Fibroblast of the aortic adventitia (primary cell): ENCODE measurements at places on chromosomes 5 and 9.

GRCh38 chr5:176810687-176811501 is 535 bp downstream of the UNC5A start:
- DNase-seq, result no peak

DNA sequence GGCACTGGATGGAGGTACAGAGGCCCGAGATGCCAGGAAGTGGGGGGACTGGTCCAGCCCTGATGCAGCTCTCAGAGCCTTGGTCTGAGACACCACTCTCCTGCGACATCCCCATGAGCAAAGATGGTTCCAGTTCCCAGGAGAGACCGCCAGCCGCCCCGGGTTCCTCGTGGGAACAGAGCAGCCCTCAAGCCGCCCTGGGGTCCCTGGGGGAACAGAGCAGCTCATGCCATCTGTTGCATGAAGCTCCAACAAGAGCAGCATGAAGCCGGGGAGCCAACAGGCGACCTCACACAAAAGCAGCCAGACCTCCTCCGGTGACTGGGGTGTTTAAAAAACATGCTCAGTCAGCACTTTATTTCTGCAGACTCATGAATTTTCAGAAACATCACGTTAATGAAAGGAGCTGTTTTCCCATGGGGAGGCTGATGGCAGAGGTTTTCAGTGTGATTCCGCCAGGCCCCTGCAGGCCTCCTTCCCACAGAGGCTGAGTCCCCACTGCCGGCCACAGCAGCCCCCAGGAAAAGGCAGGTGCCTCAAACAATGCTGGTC is 6.2 kb downstream of the SLC6A18 start:
- DNase-seq, result no peak

- DNase-seq, result no peak
Measured at GRCh38 chr9:108133680-108134079, 644.1 kb upstream of the KLF4 start.

DNA sequence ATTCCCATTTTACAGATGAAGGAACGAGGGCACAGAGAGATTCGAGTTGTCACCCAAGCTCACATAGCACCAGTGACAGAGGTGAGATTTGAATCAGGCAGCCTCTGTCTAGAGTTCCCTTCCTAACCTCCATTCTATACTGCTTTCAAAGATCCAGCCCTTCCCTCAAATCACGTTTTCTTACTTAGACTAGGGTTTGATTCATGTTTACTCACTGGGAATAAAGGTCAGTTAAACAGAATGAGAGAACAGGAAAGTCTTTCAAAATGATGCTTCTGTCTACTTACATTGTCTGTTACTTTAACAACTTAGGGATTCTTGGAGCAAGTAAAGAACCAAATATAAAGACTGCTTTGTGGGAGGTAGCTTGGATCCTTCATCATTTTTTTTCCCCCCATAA is 40.0 kb downstream of the ZFAND5 start:
- DNase-seq, result no peak

- DNase-seq, result no peak
Measured at GRCh38 chr5:132273631-132274030, 16.1 kb downstream of the PDLIM4 start.

- no peak for DNase-seq
Measured at GRCh38 chr9:36129139-36129538, 7.4 kb upstream of the GLIPR2 start.

DNA sequence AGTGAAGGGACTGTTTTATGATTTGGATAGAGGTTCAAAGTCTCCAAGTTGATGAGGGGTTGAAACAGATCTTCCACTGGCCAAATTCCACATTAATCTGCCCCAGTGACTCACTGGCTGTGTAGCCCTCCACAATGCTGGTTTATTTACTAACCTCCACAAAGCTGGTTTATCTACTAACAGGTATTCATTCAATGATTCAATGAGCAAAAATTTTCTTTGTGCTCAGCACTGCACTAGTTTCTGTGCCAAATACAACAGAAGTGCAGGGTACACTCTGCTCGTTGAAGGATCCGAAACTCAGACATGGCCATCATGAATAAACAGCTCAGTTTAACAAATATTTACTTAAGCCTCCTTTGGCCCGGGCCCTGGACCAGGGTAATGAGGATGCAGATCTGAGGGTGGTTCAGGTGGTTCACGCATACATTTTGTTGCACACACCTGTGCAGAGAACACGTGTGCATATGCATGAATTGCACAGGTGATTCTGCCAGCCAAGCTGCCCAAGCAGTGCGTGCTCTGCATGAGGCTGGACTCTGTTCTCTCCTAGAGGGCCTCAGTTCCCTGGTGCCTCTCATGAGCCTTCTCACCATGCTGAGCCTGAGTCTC is 71.0 kb downstream of the SH3PXD2B start:
- DNase-seq, result peak; percentile 74

DNA sequence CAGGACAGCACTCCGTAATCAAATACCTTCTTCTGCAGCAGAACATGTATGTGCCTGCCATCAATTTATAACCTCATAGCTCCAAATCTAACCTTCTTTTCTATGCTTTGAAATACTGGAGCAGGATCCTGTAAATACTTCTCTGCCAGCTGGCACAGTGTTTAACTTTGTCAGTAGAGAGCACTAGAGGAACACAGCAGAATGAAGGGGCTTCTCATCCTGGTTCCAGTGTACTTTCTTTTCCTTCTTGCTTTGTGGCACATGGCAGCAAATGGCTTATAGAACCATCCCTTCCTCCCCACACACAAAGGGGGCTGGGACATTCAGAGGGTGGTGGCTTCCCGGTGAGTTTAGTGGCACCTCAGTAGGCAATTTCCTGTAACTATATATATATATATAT is 3.8 kb upstream of the FBXW11 start:
- DNase-seq, result peak; percentile 66

- no peak for DNase-seq
Measured at GRCh38 chr9:33082538-33083326, 6.3 kb upstream of the SMU1 start.

DNA sequence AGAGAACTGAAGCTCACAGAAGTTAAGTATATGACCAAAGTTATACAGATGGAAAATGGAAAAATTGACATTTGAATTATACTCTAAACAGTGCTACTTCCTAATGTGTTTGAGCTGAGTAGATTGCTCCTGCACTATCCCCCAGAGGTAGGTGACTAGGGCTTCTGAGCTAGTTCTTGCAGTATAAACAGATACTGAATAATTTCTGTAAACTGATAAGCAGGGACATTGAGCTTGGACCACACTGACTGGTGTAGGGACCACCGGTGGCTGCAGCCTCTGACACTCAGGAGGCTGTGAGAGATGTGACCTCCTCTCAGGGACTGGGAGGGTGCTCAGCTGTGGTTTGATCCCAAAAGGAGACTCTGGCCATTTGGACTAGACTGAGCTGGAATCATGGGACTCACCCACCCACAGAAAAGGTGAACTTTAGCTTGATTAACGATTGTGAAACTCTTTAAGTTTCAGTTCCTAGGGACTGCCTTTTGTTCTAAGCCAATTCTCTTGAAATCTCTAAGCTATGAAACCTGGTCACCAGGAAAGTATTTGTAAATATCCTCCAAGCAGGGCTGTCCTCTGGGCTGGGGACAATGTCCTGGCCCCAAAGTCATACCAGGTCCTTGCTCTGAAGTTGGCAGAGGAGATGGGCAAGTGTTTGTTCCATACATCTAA is 291.5 kb downstream of the SEC61B start:
- DNase-seq, result no peak

DNA sequence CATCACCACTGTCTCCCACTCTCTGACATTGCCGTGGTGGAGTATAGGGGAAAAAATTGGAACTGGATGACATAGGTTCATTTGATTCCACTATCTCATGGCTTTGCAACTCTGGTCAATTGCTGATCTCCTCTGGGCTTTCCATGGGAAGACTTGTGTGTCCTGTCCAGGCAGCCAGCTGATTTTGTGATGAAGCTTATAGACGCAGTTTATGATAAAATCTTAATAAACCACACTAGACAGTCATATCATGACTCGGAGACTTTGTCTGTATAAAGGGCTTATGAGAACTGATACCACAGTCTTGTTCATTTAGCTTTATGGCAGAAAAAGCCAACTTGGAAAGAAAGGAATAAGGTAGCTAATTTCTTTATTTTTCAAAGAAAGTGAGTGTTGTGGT is 296.5 kb downstream of the MAST4 start:
- DNase-seq, result no peak

DNA sequence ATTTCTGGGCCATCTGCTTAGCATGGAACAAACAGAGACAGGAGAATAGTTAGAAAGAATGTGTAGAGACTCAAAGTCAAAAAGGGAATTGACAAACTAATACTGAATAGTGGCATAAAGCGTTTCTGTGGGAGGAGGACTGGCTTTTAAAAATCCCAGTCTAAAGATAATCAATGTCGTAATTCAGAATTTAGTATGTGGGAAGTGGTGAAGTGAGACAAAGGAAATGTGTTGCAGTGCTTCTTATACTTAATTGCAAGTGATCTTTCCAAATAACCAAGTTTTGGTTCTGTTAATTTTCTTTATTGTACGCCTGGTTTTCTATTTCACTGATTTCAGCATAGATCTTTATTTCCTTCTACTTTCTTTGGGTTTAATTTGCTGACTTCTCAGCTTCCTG is 133.2 kb downstream of the ENTREP1 start:
- DNase-seq, result no peak

DNA sequence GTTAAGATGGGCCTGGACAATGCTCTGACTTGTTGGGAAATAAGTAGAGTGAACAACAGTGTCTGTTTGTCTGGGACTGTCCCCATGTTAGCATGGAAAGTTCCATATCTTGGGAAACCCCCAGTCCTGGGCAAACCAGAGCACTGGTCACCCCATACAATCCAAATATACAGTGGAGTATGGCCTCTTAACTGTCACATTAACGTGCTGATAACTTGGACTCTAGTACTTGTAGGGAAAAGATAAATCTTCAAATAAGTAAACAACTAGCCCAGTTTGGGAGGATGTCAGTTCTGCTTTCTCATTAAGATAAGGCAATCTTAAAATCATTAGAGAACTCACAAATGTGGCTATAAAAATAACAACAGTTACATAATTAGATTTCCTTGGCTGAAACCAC is 47.6 kb upstream of the JAK2 start:
- DNase-seq, result no peak

DNA sequence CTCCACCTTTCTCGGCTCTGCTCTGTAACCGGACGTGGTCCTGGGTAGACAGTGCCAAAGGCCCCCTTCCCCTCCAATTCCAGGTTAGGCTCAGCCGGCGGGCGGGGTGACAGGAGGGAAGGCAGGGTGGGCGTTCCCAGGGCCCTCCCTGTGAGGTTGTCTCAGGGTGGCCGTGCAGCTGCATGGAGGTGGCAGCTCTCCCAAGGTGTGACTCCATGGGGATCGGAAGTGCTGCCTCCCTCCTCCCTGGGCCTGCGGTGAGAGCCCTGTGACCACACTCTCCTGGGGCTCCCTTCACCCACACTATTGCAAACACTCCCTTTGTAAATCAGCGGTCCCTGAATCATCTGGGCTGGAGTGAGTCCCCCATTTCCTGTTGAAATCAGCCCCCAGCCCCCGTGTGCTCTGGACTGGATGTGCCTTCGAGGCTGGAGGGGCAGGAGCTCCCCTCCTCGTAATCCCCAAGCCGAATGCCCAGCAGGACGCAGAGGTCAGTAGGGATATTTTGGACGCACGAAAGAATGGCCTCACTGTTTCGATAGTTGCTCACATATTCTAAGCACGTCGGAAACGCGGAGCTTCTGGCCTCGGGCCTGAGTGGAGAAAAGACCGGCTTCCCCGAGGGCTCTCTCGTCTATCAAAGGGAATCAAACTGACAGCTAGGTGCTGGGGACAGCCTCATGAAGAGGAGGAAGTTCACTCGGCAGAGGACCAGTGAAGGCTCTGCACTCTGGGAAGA is 107.6 kb upstream of the COL5A1 start:
- no peak for DNase-seq

DNA sequence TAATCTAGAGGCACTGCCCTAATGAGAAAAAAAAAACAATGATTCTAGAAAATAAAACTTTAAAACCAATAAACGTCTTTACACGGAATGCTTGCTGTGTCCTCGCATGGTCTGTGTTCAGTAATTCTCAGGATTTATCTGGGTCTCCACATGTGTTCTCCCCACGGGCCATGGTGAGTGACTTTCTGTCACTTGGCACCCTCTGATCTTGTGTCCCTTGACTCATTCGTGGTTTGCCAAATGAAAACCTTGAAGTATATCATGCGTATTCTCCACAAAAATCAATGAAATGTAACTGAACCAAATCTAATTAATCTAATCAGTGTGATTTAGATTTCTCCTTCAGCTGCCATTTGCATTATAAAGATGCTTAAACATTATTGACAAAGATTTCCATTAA is 48.0 kb downstream of the UBE2QL1 start:
- DNase-seq, result no peak

GRCh38 chr5:179699616-179700237 is 960 bp downstream of the CANX start:
- DNase-seq, result peak; percentile 40

GRCh38 chr9:91917436-91917835 is 32.6 kb downstream of the ROR2 start:
- no peak for DNase-seq

GRCh38 chr5:150377964-150378694 is 20.6 kb downstream of the TCOF1 start:
- DNase-seq, result peak; percentile 85

DNA sequence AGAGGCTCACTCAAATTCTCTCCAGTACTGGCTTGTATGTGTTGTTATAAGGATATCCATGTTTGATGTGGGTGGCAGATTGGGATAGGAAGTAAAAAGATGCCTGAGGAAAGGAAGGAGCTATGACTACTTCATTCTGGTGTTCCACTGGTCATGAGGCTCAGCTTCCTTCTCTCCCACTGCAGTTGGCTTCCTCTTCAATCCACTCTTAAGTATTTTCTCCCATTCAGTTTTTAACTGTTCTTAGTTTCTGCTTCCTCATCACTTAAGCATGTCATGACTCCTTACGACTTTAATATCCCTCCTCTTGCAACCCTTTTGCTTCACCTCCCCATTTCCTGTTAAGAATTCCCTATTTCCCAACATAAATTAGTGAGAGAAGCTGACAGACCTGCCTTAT is 81.1 kb downstream of the PJA2 start:
- DNase-seq, result peak; percentile 48

DNA sequence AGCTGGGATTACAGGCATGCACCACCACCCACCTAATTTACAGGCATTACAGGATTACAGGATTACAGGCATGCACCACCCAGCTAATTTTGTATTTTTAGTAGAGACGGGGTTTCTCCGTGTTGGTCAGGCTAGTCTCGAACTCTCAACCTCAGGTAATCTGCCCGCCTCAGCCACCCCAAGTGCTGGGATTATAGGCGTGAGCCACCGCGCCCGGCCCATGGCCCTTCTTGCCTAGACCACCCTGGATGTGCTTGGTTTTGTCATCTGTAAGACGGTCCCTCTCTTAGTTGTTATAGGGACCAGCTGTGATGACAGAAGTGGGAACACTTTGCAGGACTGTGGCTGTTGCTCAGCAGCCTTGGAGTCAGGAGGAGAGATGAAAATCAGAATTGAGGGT is 3.5 kb upstream of the PHYKPL start:
- DNase-seq, result no peak

DNA sequence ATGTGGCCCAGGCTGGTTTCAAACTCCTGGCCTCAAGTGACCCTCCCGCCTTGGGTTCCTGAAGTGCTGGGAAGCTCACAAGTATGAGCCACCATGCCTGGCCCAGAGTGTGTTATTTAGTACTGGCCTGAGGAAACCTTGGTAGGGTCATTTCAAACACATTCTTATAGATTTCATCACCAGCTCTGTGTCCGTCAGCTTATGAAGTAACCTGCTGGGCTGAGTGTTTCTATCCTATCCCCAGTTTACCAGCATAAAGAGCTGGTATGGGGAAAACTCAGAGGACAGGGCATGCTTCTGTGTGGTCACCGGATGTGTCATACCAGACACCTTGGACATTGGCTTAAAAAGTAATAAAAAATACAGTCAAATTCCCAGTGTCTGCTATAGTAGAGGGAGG is 45.3 kb downstream of the PTPN3 start:
- peak; percentile 64 for DNase-seq

GRCh38 chr5:125560476-125561225 is 814.2 kb upstream of the ZNF608 start:
- DNase-seq, result peak; percentile 88
